ENCODE measurements at places on chromosomes 3 and 15. TPM values are rescaled to one million over a fixed set of nuclear protein-coding genes. Genes with fewer than 3 reads are reported as not detected.

DNA sequence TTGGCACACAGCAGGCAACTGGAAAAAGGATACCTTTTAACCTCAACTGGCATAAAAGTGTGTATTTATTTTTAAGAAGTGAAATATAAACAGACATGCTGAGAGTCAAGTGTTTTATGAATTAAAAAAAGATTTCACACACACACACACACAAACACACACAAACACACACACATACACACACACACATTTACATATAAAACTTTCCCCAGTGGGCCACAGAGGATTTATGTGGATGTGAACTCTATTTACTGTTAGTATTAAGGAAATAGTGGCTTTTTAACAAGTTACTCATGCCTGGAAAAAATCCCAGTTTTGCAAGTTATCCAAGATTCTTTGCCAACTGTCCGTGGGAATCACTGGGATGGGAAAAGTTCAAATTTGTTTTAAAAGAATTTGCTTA lies 725.9 kb upstream of the NR2F2 start:
- H3K4me1 ChIP-seq: no peaks in the 10 kb centered on the region
- H3K4me3 ChIP-seq: no peak overlapping the region
- no peak overlapping the region for H3K27ac ChIP-seq
- H3K27me3 ChIP-seq: no peaks in the 10 kb centered on the region
- H3K36me3 ChIP-seq: no peaks in the 10 kb centered on the region

DNA sequence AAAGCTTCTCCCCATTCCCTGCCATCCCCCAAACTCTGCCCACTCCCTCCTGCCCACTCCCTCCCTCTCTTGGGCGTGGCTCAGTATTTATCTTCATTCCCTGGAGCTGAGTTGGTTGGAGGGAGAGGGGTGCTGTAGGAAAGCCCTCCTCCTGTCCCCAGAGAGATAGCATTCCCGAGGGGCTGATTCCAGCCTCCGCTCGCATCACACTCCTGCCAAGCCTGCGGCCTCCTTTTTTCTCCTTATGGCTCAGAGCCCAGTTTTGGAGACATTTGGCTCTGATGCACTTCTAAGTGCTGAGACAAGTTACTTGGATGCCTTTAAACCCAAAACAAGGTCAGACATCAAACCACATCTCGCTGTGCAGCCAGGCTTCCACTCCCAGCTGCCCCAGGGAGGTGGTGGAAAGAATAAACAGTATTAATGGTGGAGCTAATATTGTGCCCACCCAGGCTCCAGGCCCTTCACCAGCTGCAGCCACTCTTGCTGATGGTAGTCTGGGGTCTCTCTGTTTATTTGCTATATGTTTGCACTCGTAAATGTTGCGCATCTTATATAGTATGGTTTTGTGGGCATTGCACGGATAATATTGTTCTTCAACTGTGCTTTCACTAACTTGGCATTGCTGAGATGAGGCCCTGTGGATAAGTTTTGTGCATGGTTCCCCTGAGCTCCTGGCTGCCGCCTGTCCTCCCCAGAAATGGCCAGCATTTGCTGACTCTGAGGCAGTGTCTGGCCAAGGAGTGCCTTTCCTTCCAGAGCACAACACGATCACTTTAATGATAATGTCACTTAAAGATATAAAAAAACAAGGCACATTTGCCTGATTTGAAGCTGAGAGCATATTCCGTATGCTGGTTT lies 157.2 kb downstream of the LRRC28 start:
- no peak for DNase-seq
- no peak overlapping the region for H3K4me3 ChIP-seq
- no peaks in the 10 kb centered on the region for H3K27me3 ChIP-seq
- H3K27ac ChIP-seq: no peak overlapping the region
- no peaks in the 10 kb centered on the region for H3K36me3 ChIP-seq

GRCh38 chr15:47577461-47577860 lies 139.8 kb upstream of the SEMA6D start:
- H3K27me3 ChIP-seq: no peaks in the 10 kb centered on the region
- H3K27ac ChIP-seq: no peak overlapping the region
- H3K4me1 ChIP-seq: no peaks in the 10 kb centered on the region
- no peak overlapping the region for H3K4me3 ChIP-seq

DNA sequence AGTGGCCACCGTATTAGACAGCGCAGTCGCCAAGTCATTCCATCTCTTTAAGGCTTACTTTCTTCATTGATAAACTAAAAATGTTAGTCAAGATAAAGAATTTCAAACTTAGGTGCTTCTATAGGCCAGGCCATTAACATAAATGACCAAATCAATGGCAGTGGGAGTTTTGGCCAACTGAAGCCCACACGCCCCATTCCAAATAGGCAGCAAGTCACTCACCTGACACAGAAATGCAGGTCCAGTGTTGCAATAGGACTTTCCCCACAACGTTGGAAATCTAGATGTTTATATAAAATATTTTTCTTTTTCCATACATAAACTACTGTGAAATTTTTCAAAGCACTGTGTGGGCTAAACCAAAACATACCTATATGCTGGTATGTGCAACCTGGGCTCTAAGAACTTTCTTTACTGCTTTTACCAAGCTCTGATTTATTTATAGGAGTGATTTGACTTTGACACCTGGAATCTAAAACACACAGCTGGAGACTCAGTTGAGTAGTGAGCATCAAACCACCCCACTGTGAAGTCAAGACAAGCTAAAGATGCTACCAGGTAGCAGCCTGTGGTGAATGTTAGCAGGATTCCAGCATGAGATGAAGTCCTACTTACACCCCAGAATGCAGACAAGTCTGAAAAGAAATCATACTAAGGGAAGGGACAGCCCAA lies 15.1 kb downstream of the GOLIM4 start:
- no peak overlapping the region for H3K27ac ChIP-seq
- no peaks in the 10 kb centered on the region for H3K27me3 ChIP-seq
- no peak overlapping the region for H3K4me3 ChIP-seq
- H3K4me1 ChIP-seq: no peaks in the 10 kb centered on the region
- H3K36me3 ChIP-seq: no peaks in the 10 kb centered on the region
- no peak for DNase-seq

DNA sequence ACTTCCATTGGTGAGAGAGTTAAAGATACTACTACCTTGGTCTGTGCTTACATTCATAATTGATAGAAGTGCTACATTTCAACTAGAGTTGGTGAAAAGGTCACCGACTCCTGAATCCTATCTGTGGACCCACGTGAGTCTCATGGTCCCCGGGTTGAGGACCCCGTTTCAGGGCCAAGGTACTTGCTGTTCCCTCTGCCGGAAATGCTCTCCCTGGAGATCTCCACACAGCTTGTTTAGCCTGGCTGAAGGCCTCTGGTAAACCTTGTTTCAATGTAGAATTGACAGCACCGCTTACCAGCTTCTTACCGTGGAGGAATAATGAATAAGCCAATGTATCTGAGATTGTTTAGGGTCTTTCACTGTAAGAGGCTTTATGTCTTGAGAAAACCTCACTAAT lies 226.0 kb upstream of the GOLGA6L4 start:
- no peak overlapping the region for H3K4me3 ChIP-seq
- H3K27ac ChIP-seq: no peak overlapping the region
- H3K27me3 ChIP-seq: no peaks in the 10 kb centered on the region
- H3K36me3 ChIP-seq: no peaks in the 10 kb centered on the region
- no peak for DNase-seq

GRCh38 chr3:129482721-129483120 lies 42.7 kb downstream of the IFT122 start:
- DNase-seq: no peak
- H3K27me3 ChIP-seq: no peaks in the 10 kb centered on the region
- no peak overlapping the region for H3K4me3 ChIP-seq
- no peak overlapping the region for H3K27ac ChIP-seq
- peaks cover 17% of the 10 kb centered on the region for H3K36me3 ChIP-seq

- DNase-seq: no peak
- no peaks in the 10 kb centered on the region for H3K36me3 ChIP-seq
- no peaks in the 10 kb centered on the region for H3K27me3 ChIP-seq
- H3K4me1 ChIP-seq: peaks cover 32% of the 10 kb centered on the region
- H3K4me3 ChIP-seq: no peak within 1 kb of the TSS
Measured at GRCh38 chr3:9902372-9903237, at the start of gene IL17RE. IL17RE (plus strand) TSS chr3:9902848; CDS start chr3:9902933, 85 bp downstream.

DNA sequence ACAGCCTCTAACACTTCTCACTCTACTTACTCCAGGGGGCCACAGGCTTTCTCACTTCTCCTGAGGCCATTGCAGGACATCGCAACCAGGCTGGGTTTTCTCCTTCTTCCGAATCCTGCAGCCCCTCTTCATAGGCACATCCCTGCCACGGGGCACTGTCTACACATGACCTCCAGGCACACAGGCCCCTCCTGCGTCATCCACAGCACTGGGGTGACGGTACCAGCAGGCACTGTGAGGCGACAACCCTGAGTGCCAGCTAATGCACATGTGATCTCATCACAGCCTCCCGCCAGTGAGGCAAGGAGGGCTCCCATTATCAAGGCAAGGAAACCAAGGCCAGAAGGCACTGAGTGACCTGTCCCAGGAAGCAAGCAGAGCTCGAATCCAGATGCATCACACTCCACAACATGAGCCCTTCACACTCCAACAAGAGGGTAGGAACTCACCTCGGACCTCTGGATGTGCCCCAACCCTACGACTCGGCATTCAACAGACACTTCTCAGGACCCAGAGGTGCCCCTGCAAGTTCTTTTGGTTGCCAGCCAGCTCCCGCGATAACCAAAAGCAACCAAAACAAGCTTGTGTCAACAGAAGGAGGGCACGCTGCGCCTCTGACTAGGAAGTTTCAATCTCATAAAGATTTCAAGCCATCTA lies 16.7 kb downstream of the FAM174B start:
- H3K36me3 ChIP-seq: no peaks in the 10 kb centered on the region
- no peak overlapping the region for H3K27ac ChIP-seq
- H3K4me3 ChIP-seq: no peak overlapping the region
- no peak for DNase-seq
- no peaks in the 10 kb centered on the region for H3K27me3 ChIP-seq
- H3K4me1 ChIP-seq: no peaks in the 10 kb centered on the region

DNA sequence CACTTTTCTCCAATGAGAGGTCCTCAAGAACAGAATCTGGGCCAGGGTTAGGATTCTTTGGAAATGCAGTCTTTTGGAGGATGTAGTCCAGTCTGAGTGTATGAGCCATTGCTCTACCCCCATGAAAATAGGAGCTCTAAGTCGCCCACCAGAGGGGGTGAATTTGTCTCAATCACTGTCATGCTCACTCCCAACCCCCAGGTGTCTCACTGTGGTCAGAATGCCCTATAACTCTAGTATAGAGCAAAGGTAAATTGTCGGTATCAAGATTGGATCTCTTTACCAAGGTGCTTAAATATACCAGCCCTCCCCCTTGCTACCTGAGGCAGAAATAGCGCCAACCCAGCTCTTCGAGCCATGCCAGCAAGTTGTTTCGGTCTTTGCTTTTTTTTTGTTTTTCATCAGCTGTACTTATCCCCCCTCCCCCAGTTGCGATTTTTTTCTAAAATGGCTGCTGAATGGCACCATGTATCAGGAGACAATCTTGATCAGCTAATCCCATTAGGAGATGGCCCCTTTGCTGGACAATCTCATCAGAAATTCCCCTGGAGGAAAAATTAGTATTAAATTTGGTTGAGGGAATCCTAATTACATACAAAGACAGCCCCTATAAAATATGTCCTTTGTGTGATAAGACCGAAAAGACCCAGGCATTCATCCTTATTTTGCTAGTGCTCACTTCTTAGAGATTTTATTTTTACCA lies 130.7 kb downstream of the EBLN2 start:
- H3K36me3 ChIP-seq: no peaks in the 10 kb centered on the region
- no peaks in the 10 kb centered on the region for H3K27me3 ChIP-seq
- no peak overlapping the region for H3K4me3 ChIP-seq
- no peaks in the 10 kb centered on the region for H3K4me1 ChIP-seq
- no peak overlapping the region for H3K27ac ChIP-seq
- no peak for DNase-seq

DNA sequence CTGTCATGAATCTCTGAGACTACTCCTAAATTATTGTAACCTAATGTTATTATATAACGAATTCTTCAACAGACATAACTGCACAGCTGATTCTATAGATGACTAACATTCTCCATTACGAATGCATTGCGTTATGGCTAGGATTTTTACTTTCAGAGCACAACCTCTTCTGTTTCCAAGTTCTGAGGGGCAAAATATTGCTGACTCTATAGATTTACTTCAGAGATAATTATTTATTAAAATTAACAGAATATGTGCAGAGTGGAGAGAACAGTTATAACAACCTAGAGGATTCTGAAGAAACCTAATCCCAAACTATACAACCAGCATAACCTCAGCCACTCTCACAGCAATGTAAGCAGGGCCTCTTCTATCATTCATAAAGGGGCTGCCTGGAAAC lies 25.9 kb downstream of the SLITRK3 start:
- no peak overlapping the region for H3K4me3 ChIP-seq
- no peak for DNase-seq
- H3K4me1 ChIP-seq: no peaks in the 10 kb centered on the region
- no peak overlapping the region for H3K27ac ChIP-seq
- H3K36me3 ChIP-seq: no peaks in the 10 kb centered on the region
- no peaks in the 10 kb centered on the region for H3K27me3 ChIP-seq

- no peak overlapping the region for H3K27ac ChIP-seq
- H3K36me3 ChIP-seq: no peaks in the 10 kb centered on the region
- no peak overlapping the region for H3K4me3 ChIP-seq
- DNase-seq: no peak
- peaks cover 1% of the 10 kb centered on the region for H3K4me1 ChIP-seq
Measured at GRCh38 chr3:150422907-150423306, 14.8 kb downstream of the TSC22D2 start.

- no peaks in the 10 kb centered on the region for H3K4me1 ChIP-seq
- no peak overlapping the region for H3K27ac ChIP-seq
- H3K36me3 ChIP-seq: peaks cover 27% of the 10 kb centered on the region
- H3K4me3 ChIP-seq: no peak overlapping the region
Measured at GRCh38 chr3:167705840-167706239, 28.9 kb downstream of the PDCD10 start.

- no peak overlapping the region for H3K4me3 ChIP-seq
- no peaks in the 10 kb centered on the region for H3K4me1 ChIP-seq
- H3K27me3 ChIP-seq: no peaks in the 10 kb centered on the region
- no peak for DNase-seq
- H3K27ac ChIP-seq: no peak overlapping the region
Measured at GRCh38 chr3:154549391-154549790, 119.4 kb upstream of the GPR149 start.

DNA sequence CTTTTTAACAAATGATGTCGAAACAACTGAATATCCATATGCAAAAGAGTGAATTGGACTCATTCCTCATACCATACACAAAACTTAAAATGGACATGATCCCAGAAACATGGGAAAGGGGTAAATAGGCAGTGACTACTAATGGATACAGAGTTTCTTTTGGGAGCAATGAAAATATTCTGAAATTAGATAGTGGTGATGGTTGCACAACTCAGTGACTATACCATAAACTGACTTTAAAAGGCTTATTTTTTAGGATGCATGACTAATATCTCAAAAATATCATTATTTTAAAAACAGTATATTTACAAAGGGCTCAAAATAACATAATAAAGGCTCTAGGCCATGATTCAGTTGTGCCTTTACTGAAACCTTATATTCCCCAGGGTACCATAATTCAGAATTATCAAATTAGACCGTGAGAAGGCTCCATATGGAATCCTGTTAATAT lies 16.3 kb upstream of the ATP13A3 start:
- no peaks in the 10 kb centered on the region for H3K36me3 ChIP-seq
- H3K27me3 ChIP-seq: no peaks in the 10 kb centered on the region
- DNase-seq: no peak
- no peak overlapping the region for H3K27ac ChIP-seq

MST1R gene
- 0.56 TPM for polyA plus RNA-seq

CHRNA7 gene
- polyA plus RNA-seq: 0.06 TPM

NOX5 gene
- 0.08 TPM for polyA plus RNA-seq

DOCK3 gene
- polyA plus RNA-seq: 0.01 TPM

HES1 gene
- polyA plus RNA-seq: 11.2 TPM

TF gene
- 9,659 TPM for polyA plus RNA-seq

PPP1R14D gene
- not detected for polyA plus RNA-seq
